ENCODE measurements at places on chromosomes 4 and X.

GRCh38 chrX:112746812-112747595, 67.3 kb upstream of the LHFPL1 start:
- DNase-seq: no peak

DNA sequence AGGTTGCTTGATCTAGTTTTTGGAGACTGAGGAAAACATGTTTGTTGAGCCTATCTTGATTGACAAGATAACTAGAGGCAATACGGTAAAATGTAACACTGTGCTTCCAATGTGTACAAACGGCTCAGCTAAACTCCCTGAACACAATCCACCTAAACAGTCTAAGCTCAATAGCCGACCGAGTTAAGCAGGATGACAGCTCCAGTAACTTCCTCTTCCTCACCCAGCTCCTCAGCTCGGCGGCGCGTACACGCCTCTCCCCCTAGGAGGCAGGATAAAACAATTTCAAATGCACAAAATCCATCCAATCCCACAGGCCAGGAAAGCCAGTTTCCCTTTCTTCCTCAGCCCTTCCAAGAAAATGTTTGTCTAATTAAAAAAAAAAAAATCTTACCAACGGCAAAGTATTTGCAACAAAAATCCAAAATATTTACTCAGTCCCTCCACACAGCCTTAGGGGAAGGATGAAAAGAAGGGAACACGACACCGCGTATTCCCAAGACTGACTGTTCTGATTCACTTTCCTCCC, 1.0 kb downstream of the CNOT6L start:
- DNase-seq: no peak

DNA sequence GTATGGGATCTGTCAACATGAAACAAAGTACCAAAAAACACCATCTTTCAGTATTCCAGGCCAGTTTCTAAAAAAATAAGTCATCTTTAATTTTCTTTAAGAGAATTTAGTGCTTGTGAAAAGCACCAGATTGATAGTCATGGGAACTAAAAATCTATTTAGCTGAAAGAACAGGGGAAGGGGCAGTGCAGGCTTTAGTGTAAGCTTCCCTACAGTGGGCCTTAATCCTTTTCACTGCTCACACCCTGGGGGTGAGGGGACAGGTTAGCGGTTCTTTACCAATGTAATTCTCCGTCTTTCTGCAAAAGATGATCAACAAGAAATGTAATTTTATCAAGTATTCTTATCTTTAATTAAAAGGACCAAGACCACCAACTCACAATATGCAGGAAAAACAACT, 47.1 kb downstream of the CHIC2 start:
- DNase-seq: no peak

GRCh38 chr4:125770814-125771398, 456.2 kb downstream of the FAT4 start:
- DNase-seq: no peak

DNA sequence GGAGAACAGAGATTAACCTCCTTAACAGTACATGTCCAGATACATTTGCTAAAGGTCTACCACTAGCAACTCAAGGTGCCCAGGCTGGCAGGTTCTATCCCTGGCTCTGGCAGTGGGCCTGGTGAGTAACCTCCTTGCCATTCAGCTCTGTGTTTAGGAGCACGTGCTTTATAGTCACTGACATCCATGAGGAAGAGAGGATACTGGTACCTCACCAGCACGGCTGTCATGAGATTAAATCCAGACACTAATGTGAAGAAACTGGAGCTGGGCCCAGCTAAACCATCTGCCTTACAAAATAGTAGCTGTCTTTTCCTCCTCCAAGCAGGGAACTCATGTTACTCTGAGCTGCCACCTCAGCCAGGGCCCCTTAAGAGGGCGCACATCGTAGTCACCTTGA, 45.3 kb downstream of the GPRASP3 start:
- no peak for DNase-seq

DNA sequence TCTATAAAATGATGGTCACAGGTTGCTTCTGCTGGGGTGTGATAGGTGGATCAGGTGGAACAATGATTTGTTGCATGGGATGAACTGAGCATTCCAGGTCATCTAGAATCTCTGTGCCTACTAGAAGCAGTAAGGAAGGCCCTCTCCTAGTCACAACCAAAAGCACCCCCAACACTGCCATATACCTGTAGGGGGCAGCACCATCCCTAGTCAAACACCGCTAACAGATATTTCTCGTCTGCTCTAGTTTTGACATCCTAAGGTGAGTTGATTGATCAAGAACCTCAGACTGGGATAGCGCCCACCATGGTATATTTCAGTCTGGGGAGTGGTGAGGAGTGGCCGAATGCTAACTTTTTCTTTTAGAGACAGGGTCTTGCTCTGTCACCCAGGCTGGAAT, 160.2 kb downstream of the NHS start:
- DNase-seq: peak; percentile 23

GRCh38 chr4:17760626-17761025, 20.8 kb downstream of the FAM184B start:
- DNase-seq: no peak

GRCh38 chrX:47169273-47169672, 24.3 kb downstream of the RBM10 start:
- no peak for DNase-seq

DNA sequence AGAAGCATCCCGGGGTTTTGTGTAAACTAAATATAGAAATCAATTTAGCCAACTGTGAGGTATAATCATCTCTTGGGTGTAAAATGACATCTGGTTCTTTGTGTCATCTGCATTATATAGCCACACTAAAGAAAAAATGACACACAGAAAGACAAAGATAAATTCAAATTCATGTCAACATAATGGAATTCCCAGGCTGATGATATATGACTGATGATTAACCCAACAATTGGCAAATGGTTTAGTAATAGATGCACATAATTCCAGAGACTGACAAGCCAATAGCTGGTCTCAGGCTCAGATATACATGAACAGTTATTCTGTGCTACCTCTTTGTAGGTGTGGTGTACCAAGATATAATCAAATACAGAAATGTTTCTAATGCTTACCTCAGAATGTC, 375.4 kb upstream of the PITX2 start:
- no peak for DNase-seq

GRCh38 chrX:71579136-71579989, 1.1 kb downstream of the GCNA start:
- no peak for DNase-seq

DNA sequence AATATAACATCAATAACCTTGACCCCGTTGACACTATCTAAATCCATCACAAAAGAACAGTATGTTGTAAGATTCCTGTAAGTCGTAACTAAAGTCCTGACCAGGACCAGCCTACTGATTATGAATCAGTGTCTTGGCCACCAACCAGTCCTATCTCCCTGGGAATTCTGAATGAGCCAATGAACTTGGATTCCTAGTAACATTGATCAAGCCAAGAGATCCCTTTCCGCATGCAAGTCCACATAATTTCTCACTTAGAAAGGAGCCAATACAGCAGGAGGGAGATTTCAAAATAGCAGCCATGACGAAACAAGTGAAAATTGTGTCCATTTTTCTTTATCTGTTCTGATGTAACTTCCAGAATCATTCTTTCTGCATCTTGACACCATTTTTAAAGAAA, 9.5 kb downstream of the XPNPEP2 start:
- no peak for DNase-seq

GRCh38 chrX:154718616-154719015, 32.3 kb downstream of the GAB3 start:
- DNase-seq: no peak

DNA sequence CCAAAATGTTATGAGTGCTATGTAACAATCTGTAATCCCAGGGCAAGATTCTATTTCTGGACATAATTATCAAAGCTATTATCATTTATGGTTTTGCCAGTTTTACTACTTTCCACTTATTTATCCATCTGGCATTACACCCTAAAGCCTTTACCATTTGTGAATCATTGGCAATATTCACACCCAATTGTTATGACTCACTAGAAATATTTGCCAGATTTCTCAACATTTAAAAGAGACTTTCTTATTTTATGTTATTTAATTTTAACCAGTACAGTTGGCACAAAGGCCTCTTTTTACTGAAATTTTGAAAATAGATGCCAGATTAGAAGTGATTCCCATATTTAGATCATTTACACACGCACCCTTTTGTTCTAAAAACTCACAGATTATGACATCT, 242.7 kb upstream of the WDFY3 start:
- no peak for DNase-seq

- no peak for DNase-seq
Observed at GRCh38 chr4:68132342-68132741, 2.7 kb upstream of the TMPRSS11F start.

DNA sequence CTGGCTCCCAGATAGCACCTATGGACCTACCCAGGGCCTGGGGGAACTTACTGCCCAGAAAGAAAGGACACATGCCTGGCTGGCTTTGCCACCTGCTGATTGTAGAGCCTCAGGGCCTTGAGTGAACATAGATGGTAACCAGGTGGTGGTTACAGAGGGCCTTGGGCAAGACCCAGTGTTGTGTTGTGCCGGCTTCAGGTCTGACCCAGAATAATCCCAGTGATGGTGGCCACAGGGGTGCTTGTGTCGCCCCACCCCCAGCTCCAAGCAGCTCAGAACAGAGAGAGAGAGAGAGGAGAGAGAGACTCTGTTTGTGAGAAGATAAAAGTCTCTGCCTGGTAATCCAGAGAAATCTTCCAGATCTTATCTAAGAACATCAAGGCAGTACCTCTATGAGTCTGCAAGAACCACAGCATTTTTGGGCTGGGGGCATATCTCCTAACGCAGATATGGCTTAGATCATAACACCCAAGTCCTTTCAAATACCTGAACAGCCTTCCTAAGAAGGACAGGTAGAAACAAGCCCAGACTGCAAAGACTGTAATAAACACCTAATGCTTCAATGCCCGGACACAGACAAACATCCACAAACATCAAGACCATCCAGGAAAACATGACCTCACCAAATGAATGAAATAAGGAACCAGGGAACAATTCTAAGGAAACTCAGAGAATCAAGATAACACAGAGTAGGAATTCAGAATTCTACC, 16.3 kb upstream of the RP2 start:
- DNase-seq: no peak

GRCh38 chr4:22241415-22241814, 274.5 kb downstream of the ADGRA3 start:
- no peak for DNase-seq

GRCh38 chr4:137389911-137390520, 142.3 kb downstream of the PCDH18 start:
- no peak for DNase-seq

DNA sequence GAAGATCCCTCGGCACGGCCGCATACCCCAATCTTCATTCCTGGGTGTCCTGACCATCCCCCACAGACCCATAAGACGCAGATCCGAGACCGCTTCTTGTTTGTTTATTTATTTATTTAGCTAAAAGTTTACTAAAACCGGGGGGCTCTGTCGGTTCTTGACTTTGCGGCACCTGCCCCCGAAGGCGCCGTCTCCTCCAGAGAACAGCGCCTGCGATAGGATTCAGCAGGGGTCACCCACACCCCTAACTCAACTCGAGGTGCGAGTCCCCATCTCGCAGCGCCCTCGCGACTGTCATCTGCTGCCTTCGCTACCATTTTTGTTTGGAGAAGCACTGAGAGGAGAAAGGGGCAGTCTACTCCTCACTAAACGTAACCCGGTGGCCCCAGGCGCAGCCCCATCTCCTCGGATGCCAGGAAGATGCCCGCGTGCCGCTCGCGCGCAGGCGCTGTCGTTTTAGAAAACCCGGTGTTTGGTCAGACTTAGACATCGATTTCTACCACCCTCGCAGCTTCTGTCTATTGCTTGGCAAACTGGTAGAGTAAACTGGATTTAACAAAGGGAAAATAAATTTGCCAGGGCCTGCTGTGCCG, 18.9 kb upstream of the GPR101 start:
- peak; percentile 14 for DNase-seq

- no peak for DNase-seq
Observed at GRCh38 chr4:26864899-26865298, 4.3 kb downstream of the STIM2 start.

DNA sequence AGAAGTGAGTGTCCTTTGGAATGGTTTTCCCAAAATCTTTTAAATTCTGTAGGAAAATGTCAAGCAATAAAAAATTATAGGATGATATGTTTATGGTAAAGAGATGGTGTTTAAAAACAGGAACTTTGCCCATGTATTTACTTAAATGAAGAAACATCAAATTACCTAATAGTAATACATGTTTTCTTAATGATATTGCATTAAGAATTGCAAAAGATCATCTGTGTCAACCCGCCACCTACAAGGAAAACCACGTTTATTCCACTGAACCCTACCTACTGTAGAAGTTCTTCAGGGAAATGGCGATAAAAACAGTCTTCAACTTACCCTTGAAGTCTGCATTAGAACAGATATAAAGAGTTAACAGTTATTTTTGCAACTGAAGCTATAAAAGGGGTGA, 67.2 kb upstream of the NDP start:
- no peak for DNase-seq

DNA sequence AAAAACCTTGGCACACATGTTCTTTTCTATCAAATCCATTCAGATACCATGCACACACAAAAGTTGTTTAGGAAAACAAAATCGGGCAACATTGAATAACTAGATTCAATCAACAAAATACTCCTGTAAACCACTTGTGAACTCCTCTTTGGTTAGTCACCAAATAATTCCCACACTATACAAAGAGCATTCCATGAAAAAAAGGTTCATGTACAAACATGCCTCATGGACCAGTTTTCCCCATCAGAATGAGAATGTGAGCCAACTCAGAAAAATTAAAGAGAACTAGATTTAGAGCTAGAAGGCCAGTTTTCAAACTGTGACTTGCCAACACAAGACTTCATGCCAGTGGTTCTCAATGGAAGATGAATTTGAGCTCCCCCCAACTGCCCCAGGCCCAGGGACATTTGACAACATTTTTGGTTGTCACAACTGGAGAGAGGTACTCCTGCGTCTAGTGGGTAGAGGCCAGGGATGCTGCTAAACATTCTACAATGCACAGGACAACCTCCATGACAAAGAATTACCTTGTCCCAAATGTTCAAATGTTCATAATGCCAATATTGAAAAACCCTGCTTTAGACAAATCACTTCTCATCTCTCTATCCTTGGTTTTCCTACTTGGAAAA, 55.4 kb downstream of the GPC3 start:
- DNase-seq: no peak

- DNase-seq: no peak
Observed at GRCh38 chrX:129693354-129693753, 38.6 kb upstream of the APLN start.

- no peak for DNase-seq
Observed at GRCh38 chr4:9835430-9835829, 54.0 kb downstream of the DRD5 start.

GRCh38 chr4:3874525-3875110, 108.4 kb downstream of the ADRA2C start:
- DNase-seq: no peak

DNA sequence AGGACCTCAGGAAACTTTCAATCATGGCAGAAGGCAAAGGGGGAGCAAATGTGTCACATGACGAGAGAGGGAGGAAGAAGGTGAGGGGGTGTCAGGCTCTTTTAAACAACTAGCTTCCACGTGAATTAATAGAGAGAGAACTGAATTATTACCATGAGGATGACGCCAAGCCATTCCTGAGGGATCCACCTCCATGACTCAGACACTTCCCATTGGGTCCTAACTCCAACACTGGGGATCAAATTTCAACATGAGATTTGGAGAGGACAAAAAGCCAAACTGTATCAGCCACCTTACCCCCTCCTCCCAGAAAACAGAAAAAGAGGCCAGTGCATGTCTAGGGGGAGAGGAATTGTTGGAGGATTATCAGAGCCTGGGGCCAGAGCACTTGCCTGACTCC, 40.4 kb upstream of the LAS1L start:
- no peak for DNase-seq
